Heart left ventricle (tissue), 16 donors: ENCODE measurements at places on chromosomes 16 and 17. TPM values are rescaled to one million over a fixed set of nuclear protein-coding genes. Genes with fewer than 3 reads are reported as not detected.

TNFRSF17 gene
- not detected for polyA plus RNA-seq

FBXO39 gene
- 0.19 TPM for polyA plus RNA-seq

NLRC3 gene
- 0.57 TPM for polyA plus RNA-seq

SOST gene
- not detected for polyA plus RNA-seq

PNPO gene
- polyA plus RNA-seq: 16.1 TPM
